ENCODE measurements at places on chromosomes 5 and 9.

GRCh38 chr9:108056805-108057386 is 567.3 kb upstream of the KLF4 start:
- DNase-seq, result no peak

DNA sequence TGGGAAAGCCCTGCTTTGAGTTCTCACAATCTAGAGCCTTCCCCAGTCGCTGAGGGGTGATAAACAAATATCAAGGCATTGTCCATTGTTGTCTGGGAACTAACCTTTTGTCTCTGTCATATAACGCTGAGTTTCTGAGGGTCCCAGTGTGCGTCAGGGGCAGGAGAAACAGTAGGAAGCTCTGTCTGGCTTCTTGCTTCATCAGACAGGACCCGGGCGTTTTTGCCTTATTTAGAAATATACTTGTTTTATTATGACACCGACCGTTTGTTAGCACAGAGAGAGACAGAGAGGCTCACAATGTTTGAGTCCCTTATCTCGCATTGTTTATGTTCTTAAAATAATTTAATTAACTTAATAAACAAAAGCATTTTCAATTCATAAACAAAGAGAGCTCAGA is 204.9 kb upstream of the GAS1 start:
- DNase-seq, result no peak

- DNase-seq, result peak; percentile 54
Measured at GRCh38 chr9:114611516-114612271, 603 bp downstream of the TMEM268 start.

DNA sequence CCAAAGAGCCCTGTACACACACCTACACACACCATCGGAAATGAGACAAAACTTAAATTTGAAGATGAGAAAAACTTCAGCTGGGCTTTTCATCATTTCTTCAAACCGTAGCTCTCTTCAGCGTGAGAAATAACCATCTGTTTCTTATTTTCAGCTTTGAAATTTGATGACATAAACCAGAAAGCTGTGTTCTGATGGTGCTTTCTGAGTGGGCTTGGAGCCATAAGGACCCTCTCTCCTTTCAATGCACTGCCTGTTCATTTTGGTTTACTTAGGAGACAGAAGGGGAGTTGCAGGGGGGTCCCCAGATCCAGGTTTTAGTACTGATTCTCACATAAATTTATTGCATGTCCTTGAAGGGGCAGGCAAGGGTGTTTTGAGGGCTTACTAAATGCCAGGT is 9.5 kb downstream of the FBXO10 start:
- no peak for DNase-seq

DNA sequence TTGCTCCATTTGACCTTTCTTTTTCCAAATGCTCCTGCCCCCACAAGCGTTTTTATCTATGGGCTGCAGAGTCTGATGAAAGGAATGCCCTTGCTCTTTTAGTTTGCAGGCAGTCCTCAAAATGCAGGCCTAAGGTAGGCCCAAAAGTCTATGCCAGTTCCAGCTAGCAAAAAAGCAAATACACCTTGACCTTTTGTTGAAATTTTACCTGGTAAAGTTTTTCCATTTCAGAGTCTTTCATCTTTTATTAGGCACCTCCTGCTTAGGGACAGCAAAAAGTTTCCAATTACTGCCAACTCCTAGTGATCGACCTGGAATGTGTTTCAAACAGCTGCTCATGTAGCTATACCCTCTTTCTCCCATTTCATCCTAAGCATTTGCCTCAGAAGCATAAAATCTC is 2.7 kb upstream of the LEAP2 start:
- DNase-seq, result no peak

- no peak for DNase-seq
Measured at GRCh38 chr9:34994260-34994899, 4.8 kb downstream of the DNAJB5 start.

GRCh38 chr9:119322184-119322583 is 47.1 kb downstream of the BRINP1 start:
- DNase-seq, result no peak

DNA sequence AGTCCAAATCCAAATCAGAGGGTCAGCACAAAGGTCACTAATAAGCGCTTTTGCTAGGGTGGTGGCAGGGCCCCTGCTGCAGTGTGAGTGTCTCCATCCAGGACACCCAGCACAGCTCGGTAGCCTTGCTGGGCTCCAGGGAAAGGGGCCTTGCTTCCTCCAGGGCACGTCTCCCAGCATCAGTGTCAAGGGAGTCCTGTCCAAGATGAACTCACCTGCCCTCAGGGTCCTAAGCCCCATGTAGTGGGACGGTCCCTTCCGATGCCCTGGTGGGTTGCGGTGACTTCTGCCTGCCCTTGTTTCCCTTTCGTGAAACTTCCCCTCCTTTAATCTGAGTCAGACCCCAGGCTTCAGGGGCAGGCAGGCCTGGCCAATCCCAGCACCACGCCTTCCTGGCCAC is 101.7 kb downstream of the ZNF354C start:
- DNase-seq, result no peak

DNA sequence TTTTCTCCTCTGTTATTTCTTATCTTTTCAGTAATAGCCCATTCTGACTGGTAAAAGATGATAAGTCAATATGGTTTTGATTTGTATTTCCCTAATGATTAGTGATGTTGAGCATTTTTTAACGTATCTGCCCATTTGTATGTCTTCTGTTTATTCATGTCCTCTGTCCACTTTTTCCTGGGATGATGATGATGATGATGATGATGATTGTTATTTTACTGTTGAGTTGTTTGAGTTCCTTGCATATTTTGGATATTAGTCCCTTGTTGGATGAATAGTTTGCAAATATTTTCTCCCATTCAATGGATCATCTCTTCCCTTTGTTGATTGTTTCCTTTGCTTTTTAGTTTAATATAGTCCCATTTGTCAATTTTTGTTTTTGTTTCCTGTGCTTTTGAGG is 27.0 kb downstream of the UTP15 start:
- DNase-seq, result no peak

DNA sequence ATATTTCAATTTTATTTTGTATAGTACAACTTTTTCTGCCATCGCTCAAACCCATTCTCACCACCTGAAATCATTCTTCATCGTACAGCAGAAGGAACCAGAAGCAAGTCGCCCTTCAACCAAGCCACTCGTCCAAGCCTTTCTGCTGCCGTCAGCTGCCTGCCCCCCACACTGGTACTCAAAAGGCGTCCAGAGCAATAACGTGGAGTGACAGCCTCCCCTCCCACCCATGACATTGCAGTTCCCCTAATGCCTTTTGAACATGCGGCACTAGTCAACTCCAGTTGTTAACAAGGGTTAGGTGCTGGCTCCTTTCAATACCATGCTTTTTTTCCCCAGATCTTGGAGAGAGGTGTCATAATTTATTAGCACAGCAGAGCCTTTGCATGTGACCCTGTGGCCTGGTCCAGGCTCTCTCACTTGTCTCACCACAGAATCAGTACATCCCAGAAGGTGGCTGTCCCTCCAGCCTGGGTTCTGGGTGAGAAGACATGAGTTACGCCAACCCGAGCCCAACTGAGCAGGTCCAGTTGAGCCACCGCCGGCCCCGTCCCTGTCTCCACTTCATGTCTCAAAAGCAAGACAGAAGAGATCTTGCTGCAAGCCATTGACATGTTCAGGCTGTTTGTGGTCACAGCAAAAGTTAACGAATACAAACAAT is 20.4 kb upstream of the MED10 start:
- no peak for DNase-seq

- DNase-seq, result no peak
Measured at GRCh38 chr5:98065261-98065909, 708.1 kb upstream of the RGMB start.

DNA sequence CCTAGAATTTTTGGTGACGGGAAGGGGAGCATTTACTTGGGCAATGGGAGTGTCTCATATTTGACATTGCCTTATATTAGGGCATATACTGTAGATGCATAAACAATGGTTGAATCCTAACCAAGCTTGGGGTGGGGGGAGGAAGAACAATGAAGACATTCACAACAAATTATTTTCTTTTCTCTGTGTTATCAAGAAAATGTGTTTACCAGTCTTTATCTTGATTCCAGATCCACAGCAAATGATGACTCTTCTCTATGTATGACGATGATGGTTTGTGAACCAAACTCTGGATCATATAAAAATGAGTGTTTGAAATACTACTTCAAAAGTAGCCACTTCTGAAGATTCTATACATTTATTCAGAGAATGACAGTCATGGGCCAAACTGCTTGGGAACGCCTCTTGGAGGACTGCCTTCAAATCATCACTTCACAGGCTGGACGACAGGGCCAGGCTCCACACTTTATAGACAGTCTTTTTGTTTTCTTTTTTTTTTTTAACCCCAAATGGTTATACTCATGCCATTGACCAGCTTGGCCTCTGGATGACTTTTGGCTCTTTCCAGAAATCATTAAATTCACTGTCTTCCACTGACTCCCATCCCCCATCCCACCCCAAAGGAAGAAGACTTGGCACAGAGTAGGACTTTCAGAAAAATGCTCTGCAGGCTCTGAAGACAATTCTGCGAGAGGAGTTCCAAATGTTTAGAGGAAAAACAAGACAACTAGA is 123.8 kb upstream of the LIFR start:
- DNase-seq, result no peak

DNA sequence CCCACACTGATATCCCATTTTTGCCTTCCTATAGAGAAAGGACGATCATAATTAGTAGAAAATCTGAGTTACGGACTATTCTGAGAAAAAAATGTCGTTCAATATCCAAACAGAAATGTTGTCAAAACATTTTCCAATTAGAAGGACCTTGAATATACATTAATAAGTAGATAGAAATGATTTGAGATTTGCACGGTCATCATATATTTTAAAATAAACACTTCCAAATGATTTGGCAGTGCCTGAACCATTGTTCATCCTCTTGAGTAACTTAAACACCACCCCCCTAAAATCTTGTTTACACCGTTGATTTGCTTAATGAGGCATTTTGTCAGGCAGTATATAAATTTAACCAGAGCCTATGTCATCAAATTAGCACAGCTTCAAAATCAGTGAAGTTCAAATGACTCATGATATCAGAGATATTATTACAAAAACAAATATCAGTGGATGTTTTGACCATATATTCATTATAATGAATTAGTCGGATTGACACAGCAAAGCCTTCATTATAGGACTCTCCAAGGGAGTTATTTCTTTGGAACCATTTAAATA is 105.0 kb downstream of the ACTL7B start:
- DNase-seq, result no peak

GRCh38 chr5:175288048-175288621 is 155.8 kb downstream of the DRD1 start:
- no peak for DNase-seq

- DNase-seq, result no peak
Measured at GRCh38 chr9:87382900-87383299, 114.8 kb upstream of the DAPK1 start.

- DNase-seq, result no peak
Measured at GRCh38 chr9:94139672-94140417, 55.6 kb downstream of the PTPDC1 start.

DNA sequence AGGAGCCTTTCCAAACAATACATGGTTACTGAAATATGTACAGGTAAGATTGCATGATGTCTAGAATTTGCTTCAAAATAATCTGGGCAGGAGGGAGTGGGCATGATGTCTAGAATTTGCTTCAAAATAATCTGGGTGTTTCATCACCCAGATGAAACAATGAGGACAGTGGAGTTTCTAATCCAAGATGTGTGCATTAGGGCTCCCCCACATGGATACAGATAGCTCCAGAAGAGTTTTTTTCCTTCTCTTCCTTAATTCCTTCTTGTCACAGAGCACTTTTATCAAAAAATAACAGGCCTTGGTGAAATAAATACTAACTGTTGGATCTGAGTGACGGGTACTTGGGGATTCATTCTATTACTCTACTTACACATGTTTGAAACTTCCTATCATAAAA is 14.9 kb downstream of the ATOX1 start:
- no peak for DNase-seq

GRCh38 chr9:98135558-98135934 is 16.5 kb upstream of the TRIM14 start:
- DNase-seq, result no peak

GRCh38 chr5:176492431-176492830 is 44.2 kb downstream of the FAF2 start:
- no peak for DNase-seq

GRCh38 chr5:78353520-78353919 is 6.9 kb upstream of the SCAMP1 start:
- no peak for DNase-seq

DNA sequence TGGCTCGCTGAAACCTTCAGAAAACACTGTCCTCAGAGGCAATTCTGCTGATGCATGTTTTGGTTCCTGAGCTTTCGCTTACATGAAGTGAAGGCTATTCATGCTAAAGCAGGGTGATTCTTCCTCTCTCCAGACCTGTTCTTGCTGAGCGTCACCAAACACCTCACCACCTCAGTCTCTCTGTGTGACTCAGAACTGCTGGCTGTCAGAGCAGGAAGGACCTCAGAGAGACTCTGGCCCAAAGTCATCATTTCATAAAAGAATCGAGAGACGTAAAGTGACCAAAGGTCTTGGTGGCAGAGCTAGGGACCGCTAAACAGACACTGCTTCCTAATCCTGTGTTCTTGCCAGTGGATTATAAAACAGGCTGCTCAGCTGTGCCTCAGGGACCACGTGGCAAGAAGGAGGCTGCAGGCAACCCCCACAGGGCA is 73.8 kb downstream of the LHFPL2 start:
- no peak for DNase-seq

GRCh38 chr5:73496984-73497457 is 1.2 kb upstream of the BTF3 start:
- no peak for DNase-seq

DNA sequence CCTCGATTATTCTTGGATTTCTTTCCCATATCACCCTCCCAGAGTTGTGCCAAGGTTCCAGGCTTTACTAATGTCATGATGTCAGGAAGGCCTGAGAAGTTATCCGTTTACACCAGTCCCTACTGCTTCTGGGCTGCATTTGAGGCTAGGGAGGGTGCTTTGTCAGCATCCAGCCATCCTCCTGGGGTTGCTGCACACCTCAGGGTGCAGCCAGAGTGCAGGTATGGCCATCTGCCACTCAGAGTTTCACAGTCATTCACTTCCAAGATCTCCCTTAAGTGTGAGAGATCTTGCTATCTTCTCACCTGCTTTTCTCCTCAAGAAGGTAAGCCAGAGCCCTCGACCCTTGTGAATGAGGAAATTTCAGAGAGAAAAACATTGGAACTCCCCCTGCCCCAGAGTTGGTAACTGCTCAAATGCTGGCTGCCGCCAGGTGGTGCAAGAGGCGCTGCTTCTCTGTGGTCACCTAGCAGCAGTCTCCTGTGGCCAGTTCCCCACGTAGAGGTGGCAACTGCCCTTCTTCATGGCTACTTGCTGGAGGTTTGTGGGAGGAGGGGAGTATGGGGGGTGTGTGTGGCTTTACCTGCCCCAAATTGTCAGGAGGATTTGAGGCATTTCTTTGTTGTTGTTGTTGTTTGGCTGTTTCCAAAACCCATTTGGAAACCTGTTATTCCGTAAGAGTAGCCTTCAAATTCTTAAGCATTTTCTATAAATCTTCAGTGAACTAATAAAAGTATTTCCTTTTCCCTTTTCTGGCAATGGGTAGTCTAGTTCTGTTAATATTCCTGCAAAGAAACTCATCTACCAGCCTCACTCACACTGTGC is 259.6 kb upstream of the DMRT1 start:
- peak; percentile 12 for DNase-seq

DNA sequence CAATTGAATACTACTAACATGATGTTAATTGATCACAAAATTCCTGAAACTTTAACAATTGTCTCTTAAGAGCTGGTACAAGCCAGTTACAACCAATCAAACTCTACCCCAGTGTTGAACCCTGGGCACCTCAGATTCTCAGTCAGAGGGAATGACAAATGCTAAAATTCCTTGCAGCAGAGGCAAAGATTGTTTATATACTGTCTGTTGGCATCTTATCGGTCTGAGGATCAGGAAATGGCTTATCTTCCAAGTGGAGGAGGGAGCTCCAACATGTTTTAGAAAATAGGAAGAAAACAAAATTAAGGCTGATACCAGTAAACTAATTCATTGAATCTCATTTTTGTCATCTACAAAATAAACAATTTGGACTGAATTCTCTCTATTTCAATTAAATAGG is 527.8 kb upstream of the ZNF608 start:
- no peak for DNase-seq

All from NK-92 treated with Interleukin-12 subunit alpha and Interleukin-12 subunit beta, amount 100 ng/mL, for 24 hours (cell line).